ENCODE measurements at places on chromosomes 12 and 14.
A peak's percentile ranks its signal among the peaks of the same experiment; 100 is the strongest.

DNA sequence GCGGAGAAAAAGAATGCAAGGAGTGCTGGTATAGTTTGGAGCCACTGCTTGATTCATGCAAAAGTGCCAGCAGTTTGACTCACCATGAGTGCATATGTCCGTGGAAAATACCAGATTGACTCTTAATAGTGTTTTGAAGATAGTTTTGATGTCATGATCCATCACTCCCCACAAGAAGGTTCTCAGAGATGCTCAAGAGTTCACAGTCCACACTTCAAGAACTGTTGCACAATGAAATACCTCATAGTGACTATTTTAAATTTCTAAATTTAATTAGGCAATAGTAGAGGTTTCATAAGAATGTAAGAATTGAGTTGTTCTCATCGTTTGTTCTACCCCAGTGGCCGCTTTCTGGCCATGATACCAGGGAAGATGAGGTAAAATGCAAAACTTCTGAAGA lies 286.6 kb upstream of the RGS6 start:
- peak; percentile 15 for DNase-seq

GRCh38 chr12:4829793-4830162 lies 79.9 kb upstream of the KCNA1 start:
- no peak for DNase-seq

DNA sequence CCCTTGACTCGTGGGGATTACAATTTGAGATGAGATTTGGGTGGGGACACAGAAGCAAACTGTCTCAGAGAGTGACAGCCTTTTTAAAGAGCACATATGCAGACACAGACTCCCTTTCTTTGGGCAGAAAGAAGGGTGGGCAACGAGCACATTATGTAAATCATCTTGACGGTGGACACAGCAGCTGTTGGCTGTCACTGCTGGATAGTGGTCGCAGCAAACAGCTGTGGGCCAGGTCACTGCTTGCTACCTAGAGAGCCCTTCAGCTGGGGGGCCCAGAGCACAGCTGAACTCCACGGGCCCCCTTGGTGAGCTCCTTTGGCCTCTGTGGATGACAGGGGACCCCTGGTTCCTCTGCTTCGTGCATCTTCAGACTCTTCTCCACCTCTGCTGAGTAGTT lies 23.1 kb downstream of the PPP2R5C start:
- no peak for DNase-seq

GRCh38 chr12:7035463-7035862 lies 17.2 kb upstream of the LPCAT3 start:
- DNase-seq = no peak

GRCh38 chr12:19052689-19053088 lies 76.8 kb upstream of the PLEKHA5 start:
- DNase-seq = no peak

GRCh38 chr12:132946246-132946820 lies 9.8 kb downstream of the ZNF605 start:
- no peak for DNase-seq

- DNase-seq = no peak
These were observed 127.1 kb upstream of the CPNE8 start for GRCh38 chr12:39032448-39032847.

GRCh38 chr12:69119770-69120169 lies 119.6 kb upstream of the CPSF6 start:
- DNase-seq = no peak

GRCh38 chr12:59733200-59733599 lies 137.4 kb downstream of the SLC16A7 start:
- no peak for DNase-seq

- no peak for DNase-seq
These were observed 80.1 kb downstream of the STAB2 start for GRCh38 chr12:103667125-103667524.

DNA sequence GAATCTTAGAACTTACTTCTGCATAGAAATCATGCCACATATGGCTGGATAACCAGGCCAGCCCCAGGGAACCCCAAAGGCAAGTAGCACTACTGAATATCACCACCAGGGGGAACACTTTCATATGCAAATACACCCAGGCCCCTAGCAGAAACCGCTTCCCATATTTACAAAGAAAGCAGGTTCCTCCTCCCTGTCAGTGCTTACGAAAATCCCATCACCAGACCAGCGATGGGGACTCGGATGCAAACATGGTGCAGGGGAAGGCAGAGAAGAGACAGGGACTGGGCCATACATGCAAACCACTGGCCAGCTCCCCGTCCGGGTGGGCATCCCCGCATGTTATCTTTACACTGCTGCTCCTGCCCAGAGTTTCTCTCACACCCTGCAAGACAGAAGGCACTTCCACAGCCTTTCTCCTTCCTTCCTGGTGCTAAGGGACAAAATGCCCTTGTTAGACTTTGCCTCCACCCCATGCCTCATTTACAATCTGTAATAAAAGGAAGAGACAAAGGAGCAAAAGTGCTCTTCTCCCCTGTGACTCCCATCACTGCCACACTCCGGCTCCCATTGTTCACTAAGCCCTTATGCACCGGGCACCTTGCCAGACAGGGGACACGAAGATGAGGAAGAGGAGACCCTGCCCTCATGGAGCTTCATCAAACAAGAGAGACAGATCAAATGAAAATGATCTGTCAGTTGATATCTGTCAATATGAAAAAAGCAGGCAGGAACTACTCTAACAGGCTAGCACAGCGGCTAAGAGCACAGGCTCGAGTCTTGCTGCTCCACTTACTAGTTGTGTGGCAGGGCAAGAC lies 62.3 kb downstream of the PTPN21 start:
- peak; percentile 86 for DNase-seq

DNA sequence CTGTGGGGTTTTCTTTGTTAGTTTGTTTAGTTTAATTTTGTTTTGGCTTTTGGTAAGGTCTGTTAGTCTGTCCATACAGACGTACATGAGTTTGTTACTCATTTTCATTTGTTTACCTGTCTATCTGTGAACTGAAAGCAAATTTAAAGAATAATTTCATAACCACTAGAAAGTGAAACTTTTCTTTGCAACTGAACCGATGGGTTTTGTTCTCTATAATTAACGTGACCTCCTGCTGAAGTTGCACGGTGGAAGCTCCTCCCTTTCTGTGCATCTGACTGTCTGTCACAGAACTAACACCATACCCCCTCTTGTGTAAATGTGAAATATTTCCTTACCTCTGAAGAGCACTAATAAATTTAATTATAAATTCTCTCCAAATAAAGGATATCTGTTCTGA lies 595.5 kb downstream of the GALC start:
- no peak for DNase-seq

- no peak for DNase-seq
These were observed 27.4 kb downstream of the ABCC9 start for GRCh38 chr12:21913823-21914222.

DNA sequence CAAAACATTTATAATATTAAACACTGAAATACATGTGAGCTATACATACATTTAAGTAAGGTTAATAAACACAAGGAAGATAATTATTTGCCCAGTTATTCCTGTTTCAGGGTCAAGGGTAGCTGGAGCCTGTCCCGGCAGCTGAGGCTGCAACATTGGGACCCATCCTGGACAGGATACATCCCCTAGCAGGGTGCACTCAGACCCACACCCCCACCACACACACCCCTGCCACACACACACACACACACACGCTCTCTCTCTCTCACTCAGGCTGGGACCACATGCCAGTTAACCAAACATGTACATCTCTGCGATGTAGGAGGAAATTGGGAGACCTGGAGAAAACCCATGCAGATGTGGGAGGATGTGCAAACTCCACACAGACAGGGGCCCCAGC lies 112.6 kb upstream of the TMCC3 start:
- DNase-seq = no peak

GRCh38 chr12:57380300-57380699 lies 50.5 kb downstream of the R3HDM2 start:
- no peak for DNase-seq

- DNase-seq = peak; percentile 60
These were observed 13.7 kb downstream of the PGF start for GRCh38 chr14:74941676-74942097.

GRCh38 chr12:119274636-119275065 lies 59.9 kb upstream of the CCDC60 start:
- no peak for DNase-seq

DNA sequence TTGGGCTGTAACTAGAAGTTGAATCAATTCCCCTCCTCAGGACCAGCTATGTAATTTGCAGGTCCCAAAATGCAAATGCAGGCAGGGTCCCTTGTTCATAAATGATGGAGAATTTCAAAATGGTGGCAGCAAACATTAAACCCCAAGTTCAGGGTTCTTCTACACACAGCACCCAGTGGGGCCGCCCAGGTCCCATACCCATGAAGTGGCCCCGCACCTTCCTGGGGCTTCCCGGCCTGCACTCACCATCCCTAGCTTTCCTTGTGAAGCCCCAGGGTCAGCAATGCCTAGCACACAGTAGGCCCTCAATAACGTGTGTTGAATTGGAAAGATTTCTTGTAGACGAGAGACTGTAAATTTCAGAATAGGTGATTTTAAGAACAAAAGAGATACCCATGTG lies 76.0 kb downstream of the NTF3 start:
- DNase-seq = no peak

GRCh38 chr14:87813211-87813610 lies 179.8 kb downstream of the GALC start:
- DNase-seq = no peak

DNA sequence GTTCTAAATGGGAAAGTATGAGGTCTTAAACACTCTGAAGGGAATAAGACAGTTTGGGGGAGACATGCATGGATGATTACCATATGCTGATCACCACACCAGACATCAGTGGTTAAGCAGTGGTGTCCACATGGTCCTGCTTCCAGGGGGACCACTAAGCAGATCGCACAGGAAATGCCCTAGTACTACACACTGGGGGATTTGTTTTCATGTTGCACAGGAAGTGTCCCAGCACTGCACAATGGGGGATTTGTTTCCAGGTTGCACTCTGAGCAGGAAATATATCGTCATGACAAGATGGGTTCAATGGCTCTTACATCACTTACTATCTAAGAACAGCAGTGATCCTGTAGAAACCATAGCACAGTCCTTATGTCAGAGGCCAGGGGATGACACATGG lies 245.5 kb downstream of the BCL11B start:
- no peak for DNase-seq

GRCh38 chr14:68016255-68016914 lies 196.8 kb downstream of the RAD51B start:
- peak; percentile 31 for DNase-seq

- DNase-seq = no peak
These were observed 43.1 kb downstream of the SOX5 start for GRCh38 chr12:23906329-23906728.

- DNase-seq = peak; percentile 58
These were observed 716 bp downstream of the HSP90AA1 start for GRCh38 chr14:102085948-102086708.

DNA sequence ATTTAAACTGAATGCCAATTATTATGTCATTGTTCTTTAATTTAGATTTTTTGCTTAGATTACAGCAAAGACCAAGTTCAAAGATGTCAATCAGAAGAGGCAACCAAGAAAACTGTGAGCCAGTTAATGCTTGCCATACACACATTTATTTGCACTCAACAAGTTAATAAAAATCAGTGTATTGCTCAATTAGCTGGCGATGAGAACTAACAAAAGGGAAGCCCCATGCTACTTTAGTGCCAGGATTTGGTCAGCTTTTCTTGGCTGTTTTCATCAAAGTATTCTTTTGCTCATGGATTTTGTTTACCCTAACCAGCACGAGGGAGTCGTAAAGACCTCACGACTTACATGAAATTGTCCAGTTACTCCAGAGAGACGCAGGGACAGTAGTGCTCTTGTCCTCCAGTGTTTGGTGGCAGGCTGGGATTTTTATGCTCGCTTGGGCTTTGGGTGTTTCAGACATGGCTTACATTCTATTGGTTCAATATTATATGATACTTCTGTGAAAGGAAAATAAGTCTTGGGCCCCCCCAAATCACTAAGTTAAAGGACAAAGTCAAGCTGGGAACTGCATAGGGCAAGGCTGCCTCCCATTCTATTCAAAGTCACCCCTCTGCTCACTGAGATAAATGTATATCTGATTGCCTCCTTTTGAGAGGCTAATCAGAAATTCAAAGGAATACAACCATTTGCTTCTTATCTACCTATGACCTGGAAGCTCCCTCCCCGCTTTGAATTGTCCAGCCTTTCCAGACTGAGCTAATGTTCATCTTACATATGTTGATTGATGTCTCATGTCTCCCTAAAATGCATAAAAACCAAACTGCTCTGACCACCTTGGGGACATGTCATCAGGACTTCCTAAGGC lies 7.4 kb upstream of the B4GALNT1 start:
- no peak for DNase-seq

DNA sequence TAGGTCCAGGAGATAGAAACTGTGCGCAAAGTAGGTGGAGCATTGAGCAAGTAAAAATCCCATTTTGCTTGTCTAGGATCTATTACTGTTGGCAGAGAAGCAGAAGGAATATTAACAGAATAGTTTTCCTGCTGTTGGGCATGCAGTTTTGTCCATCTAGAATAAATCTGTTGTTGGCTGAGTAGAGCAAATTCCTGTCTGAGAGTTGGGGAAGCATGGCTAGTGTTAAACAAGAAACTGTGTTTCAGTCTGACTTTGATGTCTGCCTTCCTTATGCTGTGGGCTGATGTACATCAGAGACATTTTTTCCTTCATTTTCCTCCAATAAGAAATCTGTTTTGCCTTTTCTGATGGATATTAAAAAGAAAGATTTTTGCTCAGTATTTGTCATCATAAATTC lies 98.2 kb downstream of the RAD52 start:
- peak; percentile 8 for DNase-seq

GRCh38 chr12:47407463-47408129 lies 298.2 kb downstream of the RPAP3 start:
- no peak for DNase-seq

DNA sequence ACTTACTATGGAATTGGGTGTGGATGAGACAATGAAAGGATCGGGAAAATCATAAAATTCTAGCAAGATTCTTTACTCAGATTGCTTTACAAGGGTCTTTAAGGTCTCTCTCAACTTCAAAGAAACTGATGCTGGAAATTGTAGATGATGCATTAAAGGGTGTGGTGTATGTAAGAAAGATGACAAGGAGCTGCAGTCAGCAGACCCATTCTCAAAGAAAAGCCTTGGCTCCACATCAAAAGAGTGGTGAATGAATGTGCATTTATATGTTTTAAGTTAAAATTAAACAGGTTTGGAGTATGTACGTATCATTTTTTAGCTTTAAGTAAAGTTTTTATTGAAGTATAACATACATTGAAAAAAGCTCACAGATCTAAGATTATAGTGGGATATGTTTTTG lies 194.5 kb downstream of the C12orf75 start:
- DNase-seq = no peak

- DNase-seq = no peak
These were observed 88.0 kb downstream of the TMEM132D start for GRCh38 chr12:129815846-129816245.

DNA sequence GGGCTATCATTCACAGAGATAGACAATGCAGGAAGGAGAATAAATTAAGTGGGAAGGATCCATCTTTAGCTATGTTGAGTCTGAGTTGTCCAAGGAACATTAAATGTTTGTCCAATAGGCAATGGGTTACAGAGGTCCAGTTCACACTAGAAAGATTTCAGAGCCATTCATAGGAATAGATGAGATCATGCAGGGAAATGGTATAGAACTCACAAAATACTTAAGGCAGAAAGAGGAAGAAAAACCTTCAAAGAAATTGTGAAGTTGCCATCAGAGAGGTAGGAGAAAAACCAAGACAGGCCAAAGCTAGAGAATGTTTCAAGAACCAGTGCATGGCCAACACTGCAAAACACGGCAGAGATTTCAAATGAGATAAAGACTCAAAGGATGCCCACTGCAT lies 94.1 kb downstream of the PHLDA1 start:
- no peak for DNase-seq

Measured in AG08395 (cell line).